ENCODE measurements at places on chromosomes 7 and 10. TPM values are rescaled to one million over a fixed set of nuclear protein-coding genes. Genes with fewer than 3 reads are reported as not detected.

Gene MET
- 20.2 TPM for total RNA-seq

Gene PALD1
- total RNA-seq = 2.2 TPM

DNA sequence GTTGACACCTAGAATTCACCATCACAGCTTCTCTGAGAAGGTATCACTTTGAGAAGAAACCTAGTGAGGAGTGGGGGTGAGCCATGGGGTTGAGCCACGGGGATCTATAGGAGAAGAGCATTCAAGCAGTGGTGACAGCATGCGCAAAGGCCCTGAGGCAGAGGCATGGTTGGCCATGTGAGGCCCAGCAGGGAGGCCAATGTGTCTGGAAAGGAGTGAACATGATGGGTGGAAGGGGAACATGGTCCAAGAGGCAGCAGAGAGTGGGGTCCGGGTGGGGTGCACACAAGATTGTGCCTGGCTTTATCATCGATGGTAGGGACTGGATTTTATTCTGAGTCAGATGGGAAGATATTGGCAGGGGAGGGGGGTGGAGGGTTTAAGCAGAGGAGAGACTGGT is 36.0 kb upstream of the LEP start:
- no peak overlapping the region for H3K27ac ChIP-seq
- H3K27me3 ChIP-seq = no peaks in the 10 kb centered on the region
- H3K4me1 ChIP-seq = no peaks in the 10 kb centered on the region
- DNase-seq = no peak
- H3K36me3 ChIP-seq = no peaks in the 10 kb centered on the region

Gene MORN4
- total RNA-seq = 6.4 TPM

Gene FAM237B
- not detected for total RNA-seq

Gene CUL1
- total RNA-seq = 15.8 TPM

Gene SPDYE2B
- total RNA-seq = not detected

- no peak overlapping the region for H3K27ac ChIP-seq
- H3K4me3 ChIP-seq = no peak overlapping the region
- no peaks in the 10 kb centered on the region for H3K4me1 ChIP-seq
- H3K36me3 ChIP-seq = no peaks in the 10 kb centered on the region
- DNase-seq = no peak
These were observed 1.3 kb upstream of the POT1 start for GRCh38 chr7:124930655-124931597.

DNA sequence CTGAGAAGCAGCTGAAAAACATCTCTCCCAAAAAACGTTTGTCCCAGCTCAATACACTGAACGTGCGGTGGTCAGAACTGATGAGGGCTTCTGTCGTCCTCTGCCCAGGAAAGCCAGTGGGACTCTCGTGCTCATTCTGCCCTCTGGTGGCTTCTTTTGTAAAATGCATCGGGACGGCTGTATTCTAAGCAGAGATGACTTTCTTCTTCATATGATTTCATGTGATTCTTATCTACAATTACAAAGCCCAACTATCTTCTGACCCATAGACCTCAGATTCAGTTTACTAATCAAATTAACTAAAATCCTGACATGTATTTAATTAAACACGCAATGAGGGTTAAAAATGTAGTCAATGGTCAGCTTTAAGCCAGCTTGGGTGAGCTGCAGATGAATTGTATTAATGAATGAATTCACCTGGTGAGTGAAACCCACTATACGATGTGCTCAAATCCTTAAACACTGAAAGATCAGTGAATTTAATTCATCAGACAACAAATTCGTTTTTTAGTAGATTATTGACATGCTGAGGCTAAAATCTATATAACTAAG is 117.6 kb upstream of the FAM204A start:
- peak; percentile 33 for DNase-seq
- no peaks in the 10 kb centered on the region for H3K36me3 ChIP-seq
- H3K4me1 ChIP-seq = no peaks in the 10 kb centered on the region
- H3K4me3 ChIP-seq = no peak overlapping the region

Gene NPTX2
- total RNA-seq = 19.2 TPM

- H3K4me3 ChIP-seq = no peak overlapping the region
- no peaks in the 10 kb centered on the region for H3K4me1 ChIP-seq
- DNase-seq = no peak
- no peak overlapping the region for H3K27ac ChIP-seq
- H3K27me3 ChIP-seq = peaks cover 29% of the 10 kb centered on the region
- no peaks in the 10 kb centered on the region for H3K36me3 ChIP-seq
These were observed 2.9 kb upstream of the NKX6-2 start for GRCh38 chr10:132788831-132789219.

Gene ATRNL1
- total RNA-seq = 3.4 TPM

- H3K27ac ChIP-seq = no peak overlapping the region
- H3K27me3 ChIP-seq = no peaks in the 10 kb centered on the region
- H3K36me3 ChIP-seq = no peaks in the 10 kb centered on the region
- no peak for DNase-seq
- no peaks in the 10 kb centered on the region for H3K4me1 ChIP-seq
These were observed 545.7 kb downstream of the GATA3 start for GRCh38 chr10:8600192-8600591.

- no peaks in the 10 kb centered on the region for H3K27me3 ChIP-seq
- H3K4me3 ChIP-seq = no peak overlapping the region
- no peak overlapping the region for H3K27ac ChIP-seq
- peaks cover 13% of the 10 kb centered on the region for H3K4me1 ChIP-seq
These were observed 79.1 kb downstream of the USP6NL start for GRCh38 chr10:11532306-11532705.

DNA sequence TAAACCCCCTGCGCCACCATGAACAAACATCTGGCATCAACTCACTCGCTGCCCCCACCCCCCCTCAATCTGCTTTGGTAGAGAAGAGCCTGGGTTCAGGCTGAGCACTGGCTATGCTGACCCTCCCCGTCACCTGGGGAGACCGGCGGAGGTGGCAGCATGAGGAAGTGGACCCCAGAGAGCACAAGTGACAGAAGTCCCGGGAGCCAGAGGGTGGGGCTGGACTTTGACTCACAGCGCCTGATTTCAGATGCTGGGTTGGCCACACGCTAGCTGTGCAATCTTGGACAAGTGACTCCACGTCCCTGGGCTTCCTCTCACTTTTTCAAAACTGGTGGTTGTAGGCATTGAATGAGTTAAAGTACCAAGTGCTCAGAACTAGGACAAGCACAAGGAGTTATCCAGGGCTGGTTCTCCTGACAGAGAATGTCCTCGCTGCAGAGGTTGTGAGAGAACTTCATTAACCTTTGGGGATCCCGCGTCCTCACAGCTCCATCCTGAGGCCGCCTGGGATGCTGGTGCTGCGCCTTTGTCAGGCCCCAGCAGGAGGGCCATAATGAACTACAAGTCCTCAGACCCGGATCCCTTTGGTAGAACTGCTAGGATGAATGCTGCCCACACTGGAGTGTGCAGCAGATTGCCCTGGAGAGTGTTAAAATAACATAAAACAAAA is 48.8 kb upstream of the RASGEF1A start:
- no peaks in the 10 kb centered on the region for H3K4me1 ChIP-seq
- H3K4me3 ChIP-seq = no peak overlapping the region
- no peaks in the 10 kb centered on the region for H3K36me3 ChIP-seq
- no peak overlapping the region for H3K27ac ChIP-seq

Gene DRGX
- not detected for total RNA-seq

Gene FLNC
- 2.3 TPM for total RNA-seq

GRCh38 chr10:21078410-21079329 is 181.6 kb upstream of the NEBL start:
- H3K4me1 ChIP-seq = no peaks in the 10 kb centered on the region
- no peaks in the 10 kb centered on the region for H3K36me3 ChIP-seq
- peak; percentile 66 for DNase-seq
- no peaks in the 10 kb centered on the region for H3K27me3 ChIP-seq

GRCh38 chr7:107938456-107939250 is 47.7 kb downstream of the DLD start:
- no peaks in the 10 kb centered on the region for H3K4me1 ChIP-seq
- no peak overlapping the region for H3K27ac ChIP-seq
- H3K27me3 ChIP-seq = no peaks in the 10 kb centered on the region
- H3K36me3 ChIP-seq = peaks cover 16% of the 10 kb centered on the region
- H3K4me3 ChIP-seq = no peak overlapping the region

Gene FOXP2
- 12.6 TPM for total RNA-seq

Gene RBP4
- 28.6 TPM for total RNA-seq

GRCh38 chr7:40549372-40550039 is 414.7 kb downstream of the SUGCT start:
- no peak overlapping the region for H3K4me3 ChIP-seq
- no peak for DNase-seq
- no peaks in the 10 kb centered on the region for H3K4me1 ChIP-seq

DNA sequence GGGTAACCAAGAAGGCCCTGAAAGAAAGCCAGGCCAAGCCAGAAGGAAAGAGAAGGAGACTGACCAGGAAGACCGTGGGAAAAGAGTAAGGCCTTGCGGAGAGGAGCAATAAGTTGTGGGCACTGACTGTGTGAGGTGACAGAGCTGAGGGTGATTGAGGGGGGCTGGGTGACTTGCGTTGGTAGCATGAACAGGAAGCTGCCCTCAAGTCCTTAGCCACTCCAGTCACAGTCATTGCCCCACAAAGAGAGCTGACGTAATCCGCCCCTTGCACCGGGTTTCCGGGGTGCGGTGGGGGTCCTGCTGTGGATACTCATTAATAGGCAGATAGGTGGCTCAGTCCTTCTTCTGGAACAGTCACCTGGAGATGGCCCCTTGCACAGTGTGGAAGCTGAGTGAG is 16.1 kb upstream of the DMBT1 start:
- no peak overlapping the region for H3K4me3 ChIP-seq
- H3K4me1 ChIP-seq = no peaks in the 10 kb centered on the region
- DNase-seq = no peak
- no peaks in the 10 kb centered on the region for H3K27me3 ChIP-seq

Gene EPO
- 5.5 TPM for total RNA-seq

DNA sequence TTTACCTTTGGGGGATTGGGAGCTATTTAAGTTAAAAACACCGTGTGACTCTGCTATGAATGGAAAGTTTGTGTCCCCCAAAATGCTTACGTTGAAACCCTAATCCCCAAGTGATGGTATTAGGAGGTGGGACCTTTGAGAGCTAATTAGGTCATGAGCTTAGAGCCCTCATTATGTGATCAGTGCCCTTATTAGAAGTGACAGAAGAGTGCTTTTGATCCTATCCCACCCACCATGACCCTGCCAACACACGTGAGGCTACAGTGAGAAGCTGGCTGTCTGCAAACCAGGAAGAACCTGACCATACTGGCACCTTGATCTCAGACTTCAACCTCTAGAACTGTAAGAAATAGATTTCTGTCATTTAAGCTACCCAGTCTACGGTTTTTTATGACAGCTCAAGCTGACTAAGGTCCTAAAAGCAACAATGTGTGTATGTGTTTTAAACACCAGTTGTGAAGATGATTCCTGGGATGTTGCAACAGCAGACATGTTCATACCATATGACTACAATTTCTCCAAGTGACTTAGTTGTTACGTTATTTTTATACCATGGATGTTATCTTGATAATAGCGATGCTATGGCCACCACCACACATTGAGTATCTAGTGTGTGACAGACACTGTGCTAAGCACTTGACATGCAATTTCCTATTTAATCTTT is 124.4 kb downstream of the PIP4K2A start:
- H3K27me3 ChIP-seq = no peaks in the 10 kb centered on the region
- no peak for DNase-seq
- H3K4me3 ChIP-seq = no peak overlapping the region

GRCh38 chr10:112151524-112152039 is 32.0 kb downstream of the GPAM start:
- H3K27me3 ChIP-seq = no peaks in the 10 kb centered on the region
- H3K4me3 ChIP-seq = no peak overlapping the region

DNA sequence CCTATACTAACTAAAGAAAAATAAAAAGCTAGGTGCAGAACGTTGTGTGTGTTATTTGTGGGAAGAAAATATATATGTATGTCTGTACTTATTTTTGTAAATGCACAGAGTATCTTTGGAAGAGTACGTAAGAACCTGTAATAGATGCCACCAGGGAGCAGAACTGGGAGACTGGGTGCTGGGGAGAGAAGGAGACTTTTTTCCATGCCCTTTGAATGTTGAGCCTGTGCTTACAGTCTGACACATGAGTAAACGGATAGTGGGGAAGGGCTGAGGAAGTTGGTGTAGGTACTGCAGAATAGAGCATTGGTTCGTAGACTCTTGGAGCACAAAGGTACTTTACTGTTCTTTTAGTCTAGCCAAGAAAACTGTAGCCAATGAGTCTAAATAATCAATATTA is 1.3 kb upstream of the SCRN1 start:
- no peak overlapping the region for H3K4me3 ChIP-seq
- H3K36me3 ChIP-seq = no peaks in the 10 kb centered on the region
- H3K27ac ChIP-seq = no peak overlapping the region
- no peaks in the 10 kb centered on the region for H3K27me3 ChIP-seq
- no peaks in the 10 kb centered on the region for H3K4me1 ChIP-seq

Gene GPC2
- total RNA-seq = 0.38 TPM

DNA sequence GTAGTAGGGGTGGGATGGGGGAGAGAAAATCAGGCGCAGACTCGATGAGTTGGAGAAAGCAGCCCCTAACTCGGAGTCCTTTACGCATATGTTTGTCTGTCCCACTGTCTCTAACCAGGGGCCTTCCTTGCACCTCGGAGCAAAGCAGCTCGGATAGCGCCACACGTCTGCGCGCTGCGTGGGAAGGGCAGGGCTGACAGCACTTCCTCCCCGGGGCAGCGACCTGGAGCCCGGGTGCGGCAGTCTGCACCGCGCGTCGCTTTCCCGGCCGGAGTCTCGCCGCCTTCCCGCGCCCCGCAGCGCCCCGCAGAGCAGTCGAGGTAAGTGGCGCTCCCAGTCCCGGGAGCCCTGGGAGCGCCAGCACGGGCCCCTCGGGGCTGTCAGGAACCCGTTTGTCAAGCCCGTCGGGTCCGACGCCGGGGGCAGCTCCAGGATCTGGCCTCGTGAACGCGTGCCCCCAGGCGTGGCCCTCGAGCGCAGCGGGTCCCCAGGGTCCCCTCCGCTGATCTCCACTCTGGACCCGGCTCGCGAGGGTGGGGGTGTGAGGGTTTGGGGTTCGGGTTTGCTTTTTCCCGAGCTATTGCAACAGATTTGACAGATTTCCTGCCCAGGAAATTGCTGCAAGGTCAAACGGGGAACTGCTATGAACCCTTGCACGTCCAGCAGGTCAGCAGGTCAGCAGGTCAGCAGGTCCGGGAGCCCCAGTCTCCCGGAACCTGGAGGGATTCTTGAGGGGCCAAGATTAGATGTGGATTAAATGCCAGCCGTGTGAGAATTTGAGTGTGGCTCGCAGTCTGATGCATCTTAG is 597 bp downstream of the APBB1IP start:
- H3K36me3 ChIP-seq = no peaks in the 10 kb centered on the region
- H3K4me1 ChIP-seq = no peaks in the 10 kb centered on the region
- peak overlapping the region; percentile 76 for H3K27ac ChIP-seq

DNA sequence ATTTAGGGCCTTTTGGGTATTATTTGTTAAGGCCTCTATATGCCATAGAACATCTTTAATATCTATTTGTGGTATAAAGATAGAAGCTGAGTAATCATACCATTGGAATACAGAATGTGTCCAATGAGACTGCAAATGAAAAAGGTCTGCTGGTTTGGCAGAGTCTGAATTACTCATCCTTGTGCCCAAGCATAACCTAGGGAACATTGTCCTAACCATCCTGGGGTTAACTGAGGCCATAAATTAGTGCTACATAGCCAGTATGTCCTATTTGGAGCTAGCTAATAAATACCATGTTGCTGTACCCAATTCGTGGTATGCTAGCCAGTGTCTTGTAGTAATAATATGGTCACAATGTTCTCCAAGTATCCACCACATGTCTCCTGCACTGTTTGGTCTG is 117.1 kb downstream of the ANKRD26 start:
- no peak overlapping the region for H3K27ac ChIP-seq
- H3K27me3 ChIP-seq = no peaks in the 10 kb centered on the region
- H3K36me3 ChIP-seq = no peaks in the 10 kb centered on the region
- H3K4me3 ChIP-seq = no peak overlapping the region
- H3K4me1 ChIP-seq = no peaks in the 10 kb centered on the region
- DNase-seq = no peak

Gene MEOX2
- 0.38 TPM for total RNA-seq

Gene RNF32
- 1.2 TPM for total RNA-seq

- DNase-seq = no peak
- no peak overlapping the region for H3K4me3 ChIP-seq
- H3K36me3 ChIP-seq = no peaks in the 10 kb centered on the region
These were observed 280.5 kb downstream of the SFMBT2 start for GRCh38 chr10:7130191-7130911.
